Activated CD4-positive, alpha-beta T cell treated with anti-CD3 and anti-CD28 coated beads, Interleukin-2, amount 50 U/mL, for 1 hour (primary cell): ENCODE measurements at places on chromosomes 7 and 10.

- no peak for DNase-seq
Measured at GRCh38 chr7:78090616-78091015, 292.0 kb downstream of the PHTF2 start.

DNA sequence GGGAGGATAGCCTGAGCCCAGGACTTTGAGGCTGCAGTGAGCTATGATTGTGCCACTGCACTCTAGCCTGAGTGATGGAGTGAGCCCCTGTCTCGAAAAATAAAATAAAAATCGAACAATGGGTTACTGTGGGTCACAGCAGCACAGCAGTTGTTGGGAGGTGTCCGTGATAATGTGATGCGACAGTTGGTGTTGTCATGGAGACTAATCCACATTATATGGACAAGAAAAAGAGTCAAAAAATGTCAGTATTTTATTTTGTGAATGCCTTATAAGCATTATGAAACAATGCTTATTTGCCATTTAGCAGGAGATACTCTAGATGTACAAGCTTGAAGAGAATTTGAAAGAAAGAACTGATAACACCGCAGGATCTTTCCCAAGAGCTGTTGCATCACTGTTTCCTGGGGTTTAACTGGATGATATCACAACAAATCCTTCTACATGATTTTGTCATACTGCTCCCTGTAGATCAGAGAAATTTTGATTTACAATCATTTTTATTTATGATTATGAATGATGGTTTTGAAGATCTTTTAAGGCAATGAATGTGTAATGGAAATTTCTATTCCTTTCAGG, 195.4 kb downstream of the BAMBI start:
- DNase-seq: no peak

GRCh38 chr7:150417239-150417638, 33.2 kb upstream of the GIMAP8 start:
- no peak for DNase-seq

DNA sequence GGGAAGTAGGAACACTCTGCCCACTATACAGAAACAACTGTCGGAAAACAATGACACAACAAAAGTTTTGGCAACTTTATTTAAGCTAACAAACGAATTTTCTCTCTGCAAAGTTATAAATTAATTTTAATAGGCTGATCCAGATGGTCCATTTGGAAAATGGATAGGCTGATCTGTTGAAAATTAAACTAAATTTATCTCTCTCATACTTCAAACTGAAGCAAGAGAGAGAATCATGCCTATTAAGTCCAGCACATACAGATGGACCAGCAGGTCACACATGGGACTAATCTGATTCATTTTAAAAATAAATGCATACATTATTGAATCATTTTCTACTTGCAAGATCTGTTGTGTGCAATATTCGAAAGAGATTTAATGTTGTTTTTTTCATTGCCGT, 110.1 kb downstream of the BTRC start:
- no peak for DNase-seq

DNA sequence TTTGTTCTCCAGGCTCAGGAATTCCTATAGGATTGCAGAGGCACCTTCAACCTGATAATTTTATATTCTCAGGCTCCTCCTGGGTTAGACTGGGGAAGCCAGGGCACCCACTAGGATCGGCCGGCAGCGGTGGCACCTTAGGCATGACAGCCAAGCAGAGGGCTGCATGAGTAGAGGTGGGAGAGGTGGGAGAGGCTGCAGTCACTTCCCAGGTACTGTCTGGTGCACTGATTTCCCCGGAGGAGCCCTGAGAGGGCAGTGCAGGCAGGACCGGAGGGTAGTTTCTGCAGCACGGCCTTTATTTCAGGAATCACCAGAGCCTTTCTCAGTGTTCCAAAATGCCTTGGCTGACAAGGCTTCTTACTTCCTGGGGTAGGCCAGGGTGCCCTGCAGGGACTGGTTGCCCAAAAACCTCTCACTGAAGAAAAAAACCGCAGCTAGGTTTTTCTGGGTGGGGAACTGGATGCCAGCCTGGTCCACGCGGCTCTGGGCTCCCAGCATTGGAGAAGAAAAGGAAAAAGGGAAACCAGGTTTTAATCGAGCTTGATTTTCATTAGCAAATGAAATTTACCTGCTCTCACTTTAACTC, 3.6 kb upstream of the HOXA13 start:
- no peak for DNase-seq

DNA sequence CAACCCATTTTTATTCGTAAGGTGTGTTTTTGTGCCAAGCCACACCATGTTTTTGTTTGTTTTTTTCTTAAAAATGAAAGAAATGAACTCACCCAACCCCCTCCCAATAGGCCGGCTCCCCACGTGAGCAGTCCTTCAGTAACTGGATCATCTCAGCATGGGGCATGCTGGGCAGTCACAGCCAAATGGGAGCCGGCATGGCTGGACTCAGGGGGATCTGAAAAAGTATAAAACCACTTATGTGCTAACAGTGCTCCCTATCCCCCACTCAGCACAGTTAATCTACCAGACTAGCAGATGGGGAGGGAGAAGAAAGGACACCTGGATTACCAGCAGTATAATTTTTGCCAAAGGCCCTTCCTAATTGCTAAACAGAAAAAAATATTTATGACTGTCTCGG, 39.3 kb downstream of the BAZ1B start:
- no peak for DNase-seq

GRCh38 chr7:98864731-98865453, 4.9 kb downstream of the TMEM130 start:
- no peak for DNase-seq
